ENCODE measurements at places on chromosomes 16 and 17. TPM values are rescaled to one million over a fixed set of nuclear protein-coding genes. Genes with fewer than 3 reads are reported as not detected.

DNA sequence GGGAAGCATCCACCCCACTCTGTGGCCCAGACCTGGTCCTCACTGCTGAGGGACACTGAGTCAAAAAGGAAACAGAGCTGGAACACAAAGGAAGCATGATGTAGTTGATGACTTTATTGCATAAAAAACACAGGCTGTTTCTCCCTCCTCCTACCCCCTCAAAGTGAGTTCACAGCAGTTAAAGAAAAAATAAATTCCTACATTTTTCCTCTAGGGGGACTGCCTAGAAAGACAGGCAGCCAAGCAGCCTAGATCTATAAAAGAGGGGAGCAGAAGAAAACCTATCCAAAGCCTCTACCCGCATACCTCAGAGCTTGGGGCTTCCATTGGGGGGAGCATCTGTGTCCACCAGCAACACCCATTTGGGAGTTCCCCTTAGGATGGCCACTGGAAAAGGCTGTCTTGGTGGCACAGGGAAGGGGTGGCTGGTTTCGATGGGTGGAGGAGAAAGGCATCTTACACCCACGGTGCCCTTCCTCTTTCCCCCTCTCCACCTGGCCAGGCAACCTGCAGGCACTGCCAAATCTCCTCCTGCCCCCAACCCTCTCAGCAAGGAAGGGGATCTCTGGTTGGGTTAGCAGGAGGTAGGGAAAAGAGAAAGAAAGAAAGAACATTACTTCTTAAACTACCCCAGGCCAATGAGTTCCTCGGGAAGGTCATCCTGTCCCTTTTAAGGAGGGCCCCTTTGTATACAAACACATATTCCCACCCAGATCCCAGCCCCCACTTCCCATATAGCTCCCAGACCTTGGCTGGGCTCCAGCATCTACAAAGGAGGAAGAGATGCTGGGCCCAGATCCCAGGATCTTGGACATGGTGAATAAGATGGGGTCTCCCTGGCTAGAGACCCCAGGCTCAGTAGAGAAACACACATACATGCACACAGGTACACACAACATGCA, 4.0 kb upstream of the SCRN2 start:
- DNase-seq: no peak

DNA sequence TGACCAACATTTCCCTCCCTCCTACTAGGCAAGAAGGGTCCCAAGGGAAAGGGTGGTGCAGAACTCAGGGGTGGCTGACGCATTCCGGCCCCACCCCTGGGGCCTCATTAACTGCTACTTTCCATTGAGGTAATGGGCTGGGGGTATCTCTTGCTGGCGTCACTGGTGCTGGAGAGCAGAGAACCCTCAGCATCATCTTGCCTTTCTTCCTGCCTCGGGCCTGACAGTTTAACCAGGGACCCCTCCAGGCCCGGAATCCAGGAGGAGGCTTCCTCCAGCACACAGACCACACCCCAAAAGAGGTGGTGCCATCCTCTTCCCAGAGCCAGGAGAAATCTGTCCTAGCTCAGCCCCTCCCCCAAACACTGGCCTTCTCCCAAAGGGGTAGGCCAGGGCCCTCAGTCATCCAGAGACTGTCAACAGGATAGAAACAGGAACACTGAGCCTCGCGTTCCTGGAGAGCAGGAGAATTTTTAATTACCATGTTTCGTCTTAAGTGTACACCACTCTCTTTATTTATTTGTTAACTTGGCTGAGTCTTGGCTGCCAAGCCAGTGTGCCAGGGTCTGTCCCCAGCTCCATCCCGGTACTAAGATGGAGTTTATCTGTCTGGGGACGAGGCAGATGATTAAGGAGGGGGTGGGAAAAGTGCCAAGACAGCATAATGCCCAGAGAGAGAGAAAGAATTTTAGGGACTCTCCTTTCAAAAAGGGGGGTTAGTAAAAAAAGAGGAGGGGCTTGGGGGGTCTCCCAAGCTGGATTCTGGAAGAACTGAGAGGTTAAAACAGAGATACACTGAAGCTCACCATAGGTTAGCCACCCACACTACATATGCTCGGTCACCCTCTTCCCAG, 5.1 kb downstream of the ETV4 start:
- no peak for DNase-seq

- no peak for DNase-seq
Observed at GRCh38 chr17:68782789-68783188, 172.4 kb downstream of the ABCA8 start.

GRCh38 chr17:36749493-36749892, 148.1 kb downstream of the MRM1 start:
- DNase-seq: no peak

DNA sequence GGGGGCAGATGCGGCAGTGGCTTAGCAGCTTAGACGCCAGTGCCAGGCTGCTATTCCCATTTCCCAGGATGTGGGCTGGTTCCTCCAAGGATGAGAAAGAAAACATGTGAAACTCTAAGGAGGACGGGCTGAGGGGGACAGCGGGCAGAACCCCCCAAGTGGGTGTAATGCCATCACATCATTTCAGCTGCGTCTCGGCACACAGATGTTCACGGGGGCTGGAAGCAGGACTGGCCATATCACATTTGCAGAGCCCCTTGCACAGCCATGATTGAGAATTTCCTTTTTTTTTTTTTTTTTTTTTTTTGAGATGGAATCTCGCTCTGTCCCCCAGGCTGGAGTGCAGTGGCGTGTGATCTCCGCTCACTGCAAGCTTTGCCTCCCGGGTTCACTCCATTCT, 15.3 kb upstream of the GINS2 start:
- no peak for DNase-seq

NOS2 gene
- total RNA-seq: not detected

ZNF469 gene
- total RNA-seq: 0.50 TPM
